ENCODE measurements at places on chromosomes 16 and 17.

DNA sequence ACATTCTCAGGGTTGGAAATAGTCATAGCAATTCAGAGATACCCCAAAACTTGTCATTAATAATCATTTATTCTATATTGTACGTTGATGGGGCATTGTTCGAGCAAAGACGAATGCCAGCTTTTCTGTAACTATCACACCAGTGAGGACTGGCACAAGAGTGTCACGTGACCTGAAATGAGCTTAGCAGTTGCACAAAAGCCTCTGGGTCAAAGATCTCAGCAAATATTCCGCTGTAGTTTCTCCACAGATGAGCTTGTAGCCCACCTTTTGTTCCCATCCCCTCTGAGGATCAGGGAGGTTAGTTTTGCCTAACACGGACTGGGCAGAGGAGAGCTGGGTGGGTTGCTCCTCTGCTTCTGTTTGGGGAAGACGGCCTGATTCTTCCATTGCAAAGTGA lies 18.2 kb downstream of the IRX3 start:
- H3K4me1 ChIP-seq, result no peaks in the 10 kb centered on the region
- no peak overlapping the region for H3K4me3 ChIP-seq
- no peak overlapping the region for H3K27ac ChIP-seq
- DNase-seq, result no peak
- no peaks in the 10 kb centered on the region for H3K36me3 ChIP-seq

GRCh38 chr17:290121-290521 lies 62.5 kb downstream of the RPH3AL start:
- peaks cover 11% of the 10 kb centered on the region for H3K27me3 ChIP-seq
- peaks cover 6% of the 10 kb centered on the region for H3K4me1 ChIP-seq
- H3K36me3 ChIP-seq, result no peaks in the 10 kb centered on the region
- DNase-seq, result no peak
- no peak overlapping the region for H3K4me3 ChIP-seq

GRCh38 chr17:73895157-73895556 lies 250.9 kb upstream of the SDK2 start:
- H3K27me3 ChIP-seq, result peaks cover 24% of the 10 kb centered on the region
- H3K4me3 ChIP-seq, result no peak overlapping the region
- H3K4me1 ChIP-seq, result no peaks in the 10 kb centered on the region
- no peaks in the 10 kb centered on the region for H3K36me3 ChIP-seq

DNA sequence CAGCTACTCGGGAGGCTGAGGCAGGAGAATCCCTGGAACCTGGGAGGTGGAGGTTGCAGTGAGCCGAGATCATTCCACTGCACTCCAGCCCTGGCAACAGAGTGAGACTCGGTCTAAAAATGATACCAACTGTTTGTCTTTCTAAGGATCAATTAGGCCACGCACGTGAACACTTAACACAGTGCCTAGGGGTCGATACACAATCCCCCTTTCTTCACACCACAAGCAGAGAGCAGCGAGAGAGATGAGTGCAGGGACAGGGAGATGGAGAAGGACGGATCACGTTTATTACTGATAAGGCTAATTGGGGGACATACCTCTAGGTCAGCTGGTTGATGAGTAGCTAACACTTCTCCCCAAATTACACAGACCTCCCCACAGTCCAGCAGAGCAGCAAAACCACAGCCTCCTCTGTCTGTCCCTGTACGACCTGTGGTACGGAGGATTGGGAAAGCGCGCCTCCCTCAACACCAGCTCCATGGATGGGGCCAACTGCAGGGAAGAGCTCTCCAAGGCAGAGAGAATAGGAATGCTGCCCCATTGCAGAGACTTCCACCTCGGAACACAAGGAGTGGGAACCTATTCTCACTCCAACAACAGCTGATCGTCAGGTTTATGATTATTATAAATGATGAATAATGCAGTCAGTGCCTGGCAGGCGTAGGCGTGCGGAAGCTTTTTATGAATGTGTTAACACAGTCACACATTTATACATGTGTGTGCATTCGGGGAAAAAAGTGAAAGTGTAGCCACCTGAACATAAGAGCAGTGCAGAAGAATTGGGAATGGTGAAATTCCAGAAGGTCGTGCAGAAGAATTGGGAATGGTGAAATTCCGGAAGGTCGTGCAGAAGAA lies 155.1 kb downstream of the C16orf95 start:
- no peaks in the 10 kb centered on the region for H3K27me3 ChIP-seq
- no peaks in the 10 kb centered on the region for H3K36me3 ChIP-seq
- H3K27ac ChIP-seq, result no peak overlapping the region
- no peak for DNase-seq

- H3K27ac ChIP-seq, result no peak overlapping the region
- H3K4me1 ChIP-seq, result peaks cover 32% of the 10 kb centered on the region
- H3K36me3 ChIP-seq, result peaks cover 22% of the 10 kb centered on the region
Observed at GRCh38 chr16:27398894-27399853, 2.8 kb upstream of the IL21R start.

DNA sequence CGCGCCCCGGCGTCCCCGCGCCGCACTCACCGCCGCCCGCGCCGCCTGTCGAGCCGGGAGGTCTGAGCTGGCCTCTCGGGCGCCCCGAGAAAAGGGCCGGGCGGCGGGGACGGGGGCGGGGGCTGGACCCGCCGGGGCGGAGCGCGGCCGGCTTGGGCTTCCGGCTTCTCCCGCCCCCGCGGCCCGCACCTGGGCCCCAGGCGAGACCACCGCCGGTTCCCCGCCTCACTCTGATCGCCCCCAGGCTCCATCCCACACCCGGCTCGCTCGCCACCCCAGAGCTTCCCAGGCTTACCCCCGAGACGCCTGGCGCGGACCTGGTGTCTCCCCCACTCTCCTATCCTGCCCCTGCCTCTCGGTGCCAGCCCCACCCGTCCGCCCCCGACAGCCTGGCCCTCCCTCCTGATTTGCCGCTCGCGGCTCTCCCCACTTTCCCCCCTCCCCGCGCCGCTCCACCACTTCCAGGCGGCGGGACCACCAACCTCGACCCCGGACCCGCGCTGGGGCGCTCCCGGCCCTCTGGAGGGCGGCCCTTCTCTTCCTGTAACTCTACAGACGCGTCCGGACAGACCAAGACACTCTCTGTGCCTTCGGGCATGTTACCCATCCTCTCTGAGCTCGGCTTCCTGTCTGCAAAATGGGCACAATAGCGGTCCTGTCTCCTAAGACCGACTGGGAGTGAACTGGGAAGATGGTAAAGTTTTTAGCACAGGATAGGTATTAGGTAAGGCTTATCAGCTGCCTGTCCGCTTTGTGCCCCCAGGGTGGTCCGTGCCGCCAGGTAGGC lies at the start of gene LITAF:
TSS of gene LITAF (minus strand) at position 64 of the 787 bp plus-strand sequence. CDS start 30,189 bp downstream, outside the sequence.
- peaks cover 40% of the 10 kb centered on the region for H3K4me1 ChIP-seq
- H3K27ac ChIP-seq, result peak within 1 kb of the TSS; percentile 96
- DNase-seq, result peak; percentile 84
- peak within 1 kb of the TSS; percentile 91 for H3K4me3 ChIP-seq
- H3K36me3 ChIP-seq, result peaks cover 24% of the 10 kb centered on the region

DNA sequence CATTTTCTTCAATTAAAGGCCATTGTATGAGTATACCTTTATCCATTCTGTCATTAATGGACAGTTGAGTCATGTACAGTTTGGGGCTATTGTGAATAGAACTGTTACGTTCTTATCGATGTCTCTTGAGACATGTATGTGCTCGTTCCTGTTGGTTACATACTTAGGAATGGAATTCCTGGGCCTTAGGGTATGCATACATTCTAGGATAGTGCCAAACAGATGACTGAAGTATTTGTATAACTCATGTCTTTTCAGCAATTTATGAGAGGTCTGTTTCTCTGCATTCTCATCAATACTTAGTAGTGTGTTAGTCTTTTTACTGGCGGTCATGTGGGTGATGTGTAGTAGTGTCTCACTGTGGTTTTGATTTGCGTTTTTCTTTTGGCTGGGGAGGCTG lies 81.2 kb downstream of the USP22 start:
- H3K27me3 ChIP-seq, result peaks cover 16% of the 10 kb centered on the region
- no peaks in the 10 kb centered on the region for H3K36me3 ChIP-seq
- no peak overlapping the region for H3K27ac ChIP-seq
- no peak for DNase-seq
- no peak overlapping the region for H3K4me3 ChIP-seq

DNA sequence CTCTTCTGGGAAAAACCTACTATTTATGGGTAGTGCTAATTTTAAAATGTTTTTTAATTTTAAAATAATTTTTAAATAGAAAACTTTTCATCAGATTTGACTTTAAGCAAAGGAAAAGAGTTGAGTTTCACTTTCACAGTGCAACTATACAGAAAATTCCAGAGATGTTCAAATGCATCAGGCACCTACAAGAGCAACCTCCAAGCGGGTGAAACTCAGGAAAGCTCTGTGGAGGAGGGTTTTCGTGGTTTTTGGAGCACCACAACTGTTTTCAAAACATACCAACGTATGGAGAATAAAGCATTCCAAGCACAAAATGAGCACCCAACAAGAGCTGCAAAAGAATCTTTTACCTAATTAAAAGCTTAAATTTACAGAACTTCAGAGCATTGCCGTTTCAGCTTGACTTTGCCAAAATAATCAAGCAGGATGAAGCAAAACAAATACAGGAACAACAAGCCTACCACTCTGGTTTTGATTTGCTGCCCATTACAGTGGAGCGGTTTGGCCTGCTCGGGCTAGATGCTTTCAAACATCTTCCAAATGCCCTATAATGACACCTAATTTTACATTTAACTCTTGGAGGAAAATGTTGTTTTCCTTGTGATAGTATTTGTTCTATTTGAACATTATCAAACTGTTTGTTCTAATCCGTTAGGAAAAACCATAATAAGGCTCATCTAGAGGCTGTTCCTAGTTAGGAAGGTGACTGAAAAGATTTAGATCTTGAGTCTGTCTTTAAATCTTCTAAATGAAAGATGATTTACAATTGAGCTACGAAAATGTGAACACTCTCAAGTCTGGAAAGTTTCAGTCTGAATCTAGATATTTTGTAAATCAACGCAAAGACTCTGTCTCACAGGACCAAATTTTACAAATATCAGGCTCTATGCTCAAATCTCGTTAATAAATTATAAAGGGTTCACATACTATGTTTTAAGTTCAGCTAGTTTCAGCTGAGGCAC lies 34.5 kb downstream of the NACA2 start:
- no peak overlapping the region for H3K4me3 ChIP-seq
- H3K4me1 ChIP-seq, result peaks cover 3% of the 10 kb centered on the region
- H3K27me3 ChIP-seq, result peaks cover 54% of the 10 kb centered on the region
- no peaks in the 10 kb centered on the region for H3K36me3 ChIP-seq
- H3K27ac ChIP-seq, result no peak overlapping the region

- H3K36me3 ChIP-seq, result peaks cover 6% of the 10 kb centered on the region
- H3K27ac ChIP-seq, result no peak overlapping the region
- no peak for DNase-seq
- no peaks in the 10 kb centered on the region for H3K27me3 ChIP-seq
Observed at GRCh38 chr17:75032720-75033280, 14.0 kb downstream of the ATP5PD start.

GRCh38 chr16:52805559-52806168 lies 247.0 kb downstream of the CHD9NB start:
- H3K4me1 ChIP-seq, result no peaks in the 10 kb centered on the region
- H3K27ac ChIP-seq, result no peak overlapping the region
- H3K27me3 ChIP-seq, result no peaks in the 10 kb centered on the region
- no peaks in the 10 kb centered on the region for H3K36me3 ChIP-seq
- DNase-seq, result no peak

DNA sequence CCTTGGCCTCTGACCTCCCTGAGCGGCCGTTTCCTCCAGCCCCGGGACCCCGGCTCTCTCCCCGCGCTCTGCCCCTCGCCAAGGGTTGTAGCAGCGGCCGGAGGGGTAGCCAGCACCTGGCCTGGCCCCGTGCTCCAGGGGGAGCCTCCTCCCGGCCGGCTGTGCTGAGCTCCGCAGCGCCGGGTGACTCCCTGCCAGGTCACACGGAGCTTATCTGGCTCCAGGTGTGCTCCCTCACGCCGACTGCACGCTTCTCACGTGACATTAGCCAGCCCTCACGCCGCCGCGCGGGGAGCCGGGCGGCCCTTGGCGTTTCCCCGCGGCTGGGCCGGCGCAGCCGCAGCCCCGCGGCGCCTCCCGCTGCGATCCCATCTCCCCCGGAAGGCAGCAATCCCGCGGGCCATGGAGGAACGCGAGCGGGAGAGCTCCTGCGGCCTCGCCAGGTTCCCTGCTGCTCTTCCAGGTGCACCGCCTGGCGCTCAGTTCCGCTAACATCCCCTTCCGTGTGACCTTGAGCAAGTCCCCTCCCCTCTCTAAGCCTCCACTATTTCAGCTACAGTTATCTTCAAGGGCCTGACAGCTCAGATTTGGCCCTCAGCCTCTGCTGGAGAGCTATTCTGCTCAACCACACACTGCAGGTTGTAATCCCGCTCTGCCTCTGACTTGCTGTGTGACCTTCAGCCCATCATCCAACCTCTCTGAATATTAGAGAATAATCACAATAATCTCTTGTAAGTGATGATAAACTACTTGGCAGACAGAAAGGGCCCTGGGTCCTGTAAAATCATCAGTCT lies 3.4 kb downstream of the MYO18A start:
- peak overlapping the region; percentile 94 for H3K27ac ChIP-seq
- H3K4me3 ChIP-seq, result peak overlapping the region; percentile 75
- H3K27me3 ChIP-seq, result no peaks in the 10 kb centered on the region
- peak; percentile 79 for DNase-seq

- DNase-seq, result no peak
- H3K4me1 ChIP-seq, result no peaks in the 10 kb centered on the region
- no peak overlapping the region for H3K27ac ChIP-seq
- peaks cover 6% of the 10 kb centered on the region for H3K27me3 ChIP-seq
- H3K4me3 ChIP-seq, result no peak overlapping the region
Observed at GRCh38 chr17:33982909-33983308, 272.2 kb upstream of the CCL2 start.

- no peaks in the 10 kb centered on the region for H3K36me3 ChIP-seq
- H3K27ac ChIP-seq, result no peak overlapping the region
- H3K4me3 ChIP-seq, result no peak overlapping the region
- no peaks in the 10 kb centered on the region for H3K27me3 ChIP-seq
Observed at GRCh38 chr16:64088838-64089237, 1033.0 kb downstream of the CDH11 start.

DNA sequence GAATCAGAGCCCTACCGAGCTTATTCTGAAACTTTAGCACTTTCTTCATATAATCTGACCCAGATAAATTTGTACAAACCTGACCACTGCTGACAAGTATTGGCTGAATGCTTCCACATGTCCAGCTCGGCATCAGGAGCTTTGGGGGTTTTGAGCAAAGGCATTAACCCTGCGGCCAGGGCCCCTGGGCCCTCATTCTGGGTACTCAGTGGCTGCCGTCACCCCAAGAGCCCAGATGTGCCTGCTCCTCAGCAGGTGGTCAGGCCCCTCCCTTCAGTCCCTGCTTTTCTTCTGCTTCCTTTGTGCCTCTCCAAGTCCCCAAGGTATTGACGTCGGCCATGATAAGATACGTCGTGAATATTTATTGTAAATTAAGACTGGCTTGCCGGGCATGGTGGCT lies 47.3 kb upstream of the CHMP6 start:
- H3K27ac ChIP-seq, result no peak overlapping the region
- no peak for DNase-seq

GRCh38 chr16:11020792-11021551 lies 76.6 kb downstream of the CLEC16A start:
- peaks cover 81% of the 10 kb centered on the region for H3K36me3 ChIP-seq
- H3K27ac ChIP-seq, result peak overlapping the region; percentile 20
- peaks cover 48% of the 10 kb centered on the region for H3K4me1 ChIP-seq

DNA sequence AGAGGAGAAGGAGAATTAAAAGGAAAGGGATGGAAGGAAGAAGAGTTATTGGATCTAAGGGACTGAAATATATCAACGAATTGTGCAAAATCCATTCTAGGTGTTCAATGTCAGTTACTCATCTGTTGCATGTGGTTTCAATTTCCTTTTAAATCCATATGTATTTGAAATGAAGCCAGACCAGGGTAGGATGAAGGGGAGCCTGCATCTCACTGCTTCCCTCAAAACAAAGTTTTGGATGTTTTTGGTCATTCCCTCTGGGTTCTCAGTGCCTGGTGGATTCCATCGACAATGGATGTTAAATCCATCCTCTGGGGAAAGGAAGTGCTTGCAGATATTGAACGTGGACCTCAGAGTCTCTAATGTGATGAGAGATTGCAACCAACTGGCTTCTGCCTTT lies 103.5 kb upstream of the XYLT1 start:
- no peak overlapping the region for H3K4me3 ChIP-seq
- no peaks in the 10 kb centered on the region for H3K36me3 ChIP-seq
- no peak overlapping the region for H3K27ac ChIP-seq
- no peak for DNase-seq

Measured in activated T-cell treated with anti-CD3 and anti-CD28 coated beads, Interleukin-2, amount 50 U/mL, for 24 hours (primary cell).